Smooth muscle cell of the coronary artery (primary cell): ENCODE measurements at places on chromosomes 2 and 18. TPM values are rescaled to one million over a fixed set of nuclear protein-coding genes. Genes with fewer than 3 reads are reported as not detected.

Gene CLEC4F
- total RNA-seq: not detected in 2 replicates

Gene PCARE
- not detected in 2 replicates for total RNA-seq

Gene ERCC3
- total RNA-seq: 30.0 TPM in 2 replicates

Gene SLC9A4
- not detected in 2 replicates for total RNA-seq
